ENCODE measurements at places on chromosomes 5 and 9.

- no peak for DNase-seq
Measured at GRCh38 chr9:105479846-105480245, 32.0 kb downstream of the FSD1L start.

DNA sequence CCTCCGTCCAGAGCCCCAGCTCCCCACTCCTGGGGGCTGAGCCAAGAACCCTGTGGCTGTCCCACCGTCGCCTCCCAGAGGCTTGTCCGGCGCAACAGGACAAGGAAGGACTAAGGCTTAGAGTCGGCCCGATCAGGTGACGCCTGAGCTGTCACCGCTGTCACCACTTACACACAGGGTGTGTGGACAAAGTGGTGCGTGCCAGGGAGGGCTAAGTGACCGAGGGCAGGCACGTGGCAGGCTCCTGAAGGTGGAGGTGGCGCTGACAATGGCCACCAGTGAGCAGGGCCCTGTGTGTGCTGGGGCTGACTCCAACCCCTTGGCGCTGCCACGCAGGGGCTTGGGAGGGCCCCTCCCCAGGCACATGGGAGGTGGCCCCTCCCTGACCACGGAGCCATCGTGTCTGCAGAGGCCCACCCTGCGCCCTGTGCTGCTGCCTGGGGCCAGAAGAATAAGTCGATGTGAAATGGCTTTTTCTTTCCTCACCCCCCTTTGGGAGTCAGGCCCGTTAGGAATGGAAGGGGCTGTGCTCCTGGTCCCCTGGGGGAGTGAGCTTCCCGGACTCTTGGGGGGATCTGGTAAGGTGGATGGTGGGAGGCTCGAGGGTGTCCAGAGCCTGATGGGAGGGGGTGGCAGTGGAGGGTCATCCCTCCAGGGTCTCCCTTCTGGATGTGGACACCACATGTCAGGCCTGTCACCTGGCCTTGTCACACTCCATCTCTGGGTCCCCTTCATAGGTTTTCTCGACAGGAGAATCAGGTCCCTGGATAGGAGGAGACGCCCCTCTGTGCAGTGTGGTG lies 2.6 kb upstream of the GPSM1 start:
- DNase-seq, result no peak

- no peak for DNase-seq
Measured at GRCh38 chr9:6984941-6985578, 227.3 kb downstream of the KDM4C start.

GRCh38 chr9:2717385-2717784 lies at the start of gene KCNV2:
KCNV2 (plus strand) TSS chr9:2717510; CDS start chr9:2717740, 230 bp downstream.
- DNase-seq, result no peak

DNA sequence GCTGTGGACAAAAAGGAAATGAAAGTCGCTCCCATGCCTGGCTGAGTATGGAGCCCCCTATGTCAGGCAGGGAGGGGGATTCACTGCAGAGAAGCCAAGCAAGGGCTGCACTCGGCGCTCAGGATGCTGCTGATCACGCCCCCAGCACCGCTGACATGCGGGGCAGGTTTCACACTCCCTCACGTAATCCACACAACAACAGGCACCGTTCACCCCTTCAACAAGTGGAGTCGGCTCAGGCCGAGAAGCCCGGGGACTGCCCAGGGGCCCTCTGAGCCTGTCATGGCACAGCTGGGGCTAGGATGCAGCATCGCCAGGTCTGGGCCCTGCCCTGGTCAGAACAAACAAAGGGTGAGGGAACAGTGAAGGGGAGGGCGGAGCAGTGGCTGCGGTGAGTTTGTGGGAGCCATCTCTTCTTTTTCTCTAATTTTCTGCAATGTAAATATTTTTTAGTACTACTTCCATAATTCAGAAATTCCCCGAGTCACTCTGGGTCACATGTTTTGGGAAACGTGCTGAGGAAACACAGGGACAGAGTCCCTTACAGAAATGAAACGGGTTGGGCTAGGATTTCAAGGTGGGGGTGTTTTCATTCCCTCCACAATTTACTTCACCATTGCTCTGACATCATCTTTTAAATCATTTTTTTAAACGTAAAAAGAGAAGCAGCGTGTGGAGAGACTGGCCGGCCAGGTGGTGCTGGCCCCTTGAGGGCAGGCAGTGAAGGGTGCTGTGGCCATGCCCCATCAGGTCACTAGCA lies 49.8 kb downstream of the PRRT1B start:
- DNase-seq, result no peak

DNA sequence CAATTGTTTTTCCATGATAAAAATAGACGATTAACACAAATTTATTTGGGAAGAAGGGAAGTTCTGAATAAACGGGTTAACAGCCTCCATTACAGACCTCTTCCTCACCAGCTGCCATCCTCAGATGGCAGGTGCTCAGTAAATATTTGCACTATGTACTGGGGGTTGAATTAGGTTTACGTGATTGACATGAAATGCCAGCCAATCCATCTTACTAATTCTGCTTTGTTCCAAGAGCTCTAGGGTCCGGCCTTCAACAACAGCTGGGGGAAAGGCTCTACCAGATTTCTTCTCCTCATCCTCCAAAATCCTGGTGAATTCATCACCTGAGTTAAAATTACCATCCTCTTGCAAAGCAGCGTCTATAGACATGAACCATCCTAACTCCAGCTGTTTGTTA lies 104.6 kb downstream of the MTX3 start:
- no peak for DNase-seq

GRCh38 chr9:77816641-77817341 lies 168.7 kb upstream of the GNA14 start:
- DNase-seq, result no peak

DNA sequence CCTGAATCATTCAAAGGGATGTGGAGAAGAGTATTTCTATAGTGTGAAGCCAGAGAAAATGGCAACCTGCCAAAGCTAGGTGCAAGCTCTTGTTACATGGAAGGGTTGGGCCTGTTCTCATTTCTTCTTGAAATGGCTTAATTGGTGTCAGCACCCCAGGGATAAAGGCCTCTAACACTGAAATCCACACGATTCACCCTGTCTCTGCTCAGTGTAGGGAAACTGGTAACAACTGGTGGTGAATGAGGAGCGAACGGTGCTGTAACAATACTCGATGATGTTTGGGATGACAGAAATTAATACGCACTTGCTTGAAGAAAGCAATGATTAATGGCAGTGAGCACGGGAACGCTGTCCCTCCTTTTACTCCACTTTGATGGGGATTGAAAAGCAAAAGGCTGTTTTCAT lies 16.2 kb downstream of the PBX3 start:
- DNase-seq, result no peak

DNA sequence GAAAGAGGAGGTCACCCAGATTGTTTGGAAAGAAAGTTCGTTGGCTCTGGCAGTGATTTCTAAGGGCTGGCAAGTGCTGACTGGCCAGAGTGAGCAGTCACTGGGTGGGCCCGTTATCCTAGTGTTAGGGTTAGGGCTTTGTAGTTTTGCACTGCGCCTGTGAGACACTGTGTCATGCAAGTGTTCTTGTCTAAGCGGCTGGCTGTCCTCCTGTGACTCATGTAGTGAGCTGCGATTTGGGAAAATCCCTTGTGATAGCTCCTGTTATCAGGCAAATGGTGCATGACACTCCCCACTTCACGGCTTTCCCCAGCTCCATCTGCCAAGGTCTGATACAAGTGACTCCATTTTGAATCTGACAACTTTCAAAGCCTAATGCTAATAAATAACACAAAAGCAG lies 526.0 kb upstream of the ADAMTS16 start:
- DNase-seq, result no peak

DNA sequence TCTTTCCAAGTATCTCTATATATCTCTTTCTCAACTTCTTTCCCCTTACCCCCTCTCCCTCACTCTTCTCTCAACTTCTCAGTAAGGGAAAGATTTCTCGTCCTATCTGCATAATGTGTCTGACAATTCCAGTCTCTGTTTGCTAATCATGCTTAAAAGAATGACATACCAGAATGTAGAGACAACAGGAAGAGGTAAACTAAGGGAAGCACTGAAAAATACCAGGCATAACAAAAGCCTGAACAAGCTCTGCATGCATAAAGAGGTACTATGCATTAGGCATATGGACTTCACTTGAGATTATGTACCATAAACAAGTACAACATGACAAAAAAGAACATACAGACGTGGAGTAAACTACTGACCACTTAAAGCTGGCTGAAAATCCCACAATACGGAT lies 62.6 kb downstream of the SEMA5A start:
- no peak for DNase-seq

DNA sequence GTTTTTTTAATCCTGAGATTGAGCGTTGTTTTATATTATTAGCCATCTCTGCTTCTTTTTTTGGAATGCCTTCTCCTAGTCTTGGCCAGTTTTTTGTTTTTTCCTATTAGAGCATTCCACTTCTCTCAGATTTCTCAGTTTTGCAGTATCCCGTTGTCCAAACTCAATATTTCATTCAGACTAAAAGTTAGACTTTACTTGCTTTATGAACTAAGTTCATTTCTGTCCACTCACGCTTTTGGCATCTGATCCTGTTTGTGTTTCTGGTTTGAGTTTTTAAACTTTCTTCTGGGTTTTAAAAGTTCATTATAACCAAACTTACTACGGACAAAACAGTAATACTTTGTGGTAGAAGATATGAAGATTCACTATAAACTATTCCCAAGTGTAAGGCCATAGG lies 288.3 kb upstream of the MPDZ start:
- no peak for DNase-seq

DNA sequence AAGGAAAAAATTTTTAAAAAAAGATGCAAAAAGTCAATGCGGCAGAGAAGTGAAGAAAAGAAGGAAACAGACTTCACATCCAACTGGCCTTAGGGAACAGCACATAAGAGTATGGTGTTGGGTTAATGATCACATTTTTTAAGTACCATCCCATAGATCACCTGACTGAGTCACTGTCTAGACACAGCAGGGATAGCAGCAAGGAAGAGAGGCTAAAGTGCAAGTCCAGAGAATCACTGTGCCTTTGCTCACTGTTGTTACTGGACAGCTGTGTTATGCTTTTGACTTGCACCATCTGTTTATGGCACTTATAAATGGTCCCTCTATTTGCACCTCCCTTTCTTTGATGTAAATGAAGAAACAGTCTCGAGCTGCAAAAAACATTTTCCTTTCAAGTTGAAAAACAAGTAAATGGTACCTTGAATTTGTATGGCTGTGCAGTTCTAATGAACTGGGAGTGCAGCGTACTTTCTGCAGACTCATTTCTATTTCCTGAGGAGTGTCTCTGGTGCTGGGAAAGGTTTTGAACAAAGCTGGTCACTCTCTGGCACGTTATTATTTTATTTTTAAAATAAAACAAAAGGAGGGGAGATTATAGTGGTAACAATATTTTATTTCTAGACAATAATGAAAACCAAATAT lies 84.2 kb downstream of the TRPM6 start:
- no peak for DNase-seq

DNA sequence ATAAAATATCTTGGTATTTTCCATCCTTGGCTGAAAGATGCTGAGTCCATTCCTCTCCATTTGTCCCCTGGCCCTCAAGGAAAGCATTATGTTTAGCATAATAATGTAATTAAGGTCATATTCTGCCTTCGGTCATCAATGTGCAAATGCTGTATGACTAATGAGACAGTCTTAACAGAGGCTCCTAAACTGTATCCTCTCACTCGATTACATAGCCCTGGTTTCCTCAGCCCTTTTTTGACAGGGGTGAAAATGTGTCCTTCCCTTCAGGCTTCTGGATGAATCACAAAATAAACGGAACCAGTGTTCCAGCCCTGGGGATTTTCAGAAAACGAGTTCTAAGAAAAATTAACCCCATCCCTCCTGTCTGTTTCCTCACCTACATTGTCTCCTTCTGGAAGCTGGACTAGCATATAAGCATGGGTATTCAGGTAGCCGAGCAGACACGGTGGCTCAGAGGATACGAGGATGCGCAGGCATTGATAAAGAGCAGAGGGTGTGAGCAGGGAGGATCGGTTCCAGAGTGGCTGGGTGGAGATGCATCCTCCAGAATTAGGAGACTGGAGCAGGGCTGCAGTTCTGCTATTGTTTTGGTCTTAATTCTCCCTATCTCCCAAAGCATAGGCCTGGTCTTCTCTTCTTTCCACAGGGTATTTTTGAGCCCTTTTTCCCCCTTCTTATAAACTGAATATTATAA lies 742.9 kb downstream of the TLR4 start:
- no peak for DNase-seq

DNA sequence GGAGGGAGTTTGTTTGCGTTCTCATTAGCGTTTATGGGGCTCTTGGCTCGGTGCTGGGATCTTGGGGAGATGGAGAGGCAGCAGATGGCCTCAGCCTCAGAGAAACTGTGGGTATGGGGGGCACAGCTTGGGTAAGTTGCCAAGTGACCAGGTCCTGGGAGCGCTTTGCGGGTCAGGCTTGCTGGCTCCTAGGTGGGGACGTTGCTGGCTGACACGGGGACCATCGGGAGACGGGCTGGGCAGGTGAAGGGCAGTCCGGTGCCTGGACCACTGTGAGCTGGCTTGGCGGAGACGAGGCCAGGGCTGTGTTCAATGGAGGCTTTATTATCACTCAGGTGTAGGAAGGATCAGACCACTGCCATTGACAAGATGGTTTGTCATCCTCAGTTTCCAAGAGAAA lies 30.0 kb downstream of the FGD3 start:
- DNase-seq, result no peak

DNA sequence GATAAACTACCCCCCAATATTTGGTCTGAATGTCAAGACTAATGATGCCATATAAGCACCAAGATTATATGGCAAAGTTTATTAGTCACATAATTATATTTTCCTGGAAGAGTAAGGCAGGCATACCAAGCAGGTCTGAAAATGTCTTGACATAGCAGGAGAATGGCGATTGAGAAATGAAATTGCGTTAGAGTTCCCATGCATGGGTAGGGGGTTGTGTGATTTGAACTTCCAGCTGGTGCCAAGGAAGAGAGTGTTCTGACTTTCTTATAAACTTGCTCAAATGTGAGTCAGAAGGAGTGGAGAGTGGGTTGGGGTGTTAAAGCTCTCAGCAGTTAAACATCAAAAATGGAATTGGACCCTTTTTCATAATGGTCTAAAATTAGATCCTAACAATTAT lies 1200.6 kb upstream of the ACO1 start:
- no peak for DNase-seq

GRCh38 chr5:78659114-78659513 lies 10.5 kb upstream of the LHFPL2 start:
- no peak for DNase-seq

GRCh38 chr5:177447066-177447610 lies 524 bp downstream of the PRR7 start:
- peak; percentile 58 for DNase-seq

DNA sequence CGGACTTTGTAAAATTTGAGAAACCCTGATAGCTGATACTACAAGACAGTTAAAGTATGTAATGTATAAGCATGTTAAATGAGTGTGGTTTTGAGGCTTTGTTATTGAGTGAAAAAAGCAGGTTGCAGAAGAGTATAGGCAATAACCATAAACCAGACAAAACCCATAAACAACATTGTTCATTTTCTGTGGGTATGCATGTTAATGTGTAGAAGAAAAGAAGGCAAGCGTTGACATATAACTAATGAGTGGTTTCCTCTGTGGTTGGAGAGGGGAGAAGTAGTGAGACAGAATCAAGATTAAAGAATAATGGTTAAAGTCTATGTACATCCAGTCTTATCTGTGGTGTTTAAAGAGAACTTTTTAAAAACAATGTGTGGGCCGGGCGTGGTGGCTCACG lies 26.2 kb downstream of the RAD23B start:
- DNase-seq, result no peak

- no peak for DNase-seq
Measured at GRCh38 chr5:33276628-33276950, 164.2 kb upstream of the TARS1 start.

GRCh38 chr5:97181856-97182545 lies 1.0 kb downstream of the RIOK2 start:
- no peak for DNase-seq
